ENCODE measurements at places on chromosomes 13 and 19.
A peak's percentile ranks its signal among the peaks of the same experiment; 100 is the strongest.

DNA sequence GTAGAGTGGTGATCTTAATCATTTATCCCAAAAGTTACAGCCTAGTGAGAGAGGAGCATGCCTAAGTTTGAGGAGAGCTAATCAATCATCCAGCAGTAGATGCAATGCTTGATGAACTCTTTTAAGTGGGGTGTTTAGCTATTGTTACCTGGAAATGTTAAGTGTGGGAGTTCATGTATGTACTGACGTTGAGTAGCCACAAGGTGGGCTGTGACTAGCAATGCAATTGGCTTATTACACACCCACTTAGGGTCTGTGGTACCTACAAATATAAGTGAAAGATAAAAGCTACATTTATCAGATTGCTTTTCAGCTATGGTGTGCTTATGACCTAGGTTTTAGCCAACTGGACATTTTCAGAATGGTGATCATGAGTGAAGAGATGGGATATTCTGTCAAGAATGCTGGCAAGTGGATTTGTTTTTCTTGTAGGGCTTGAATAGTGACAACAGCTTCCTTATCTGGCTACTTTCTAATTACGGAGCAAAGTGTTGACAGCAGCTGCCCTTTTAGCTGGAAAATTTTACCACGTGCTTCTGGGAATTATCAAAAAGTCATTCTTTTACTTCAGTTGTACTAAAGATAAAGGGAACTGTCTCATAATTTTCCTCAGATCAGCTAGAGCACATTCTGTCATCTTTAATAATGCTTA, 170.6 kb downstream of the POSTN start:
- no peak for DNase-seq

- peak; percentile 59 for DNase-seq
Measured at GRCh38 chr13:40984668-40985366, 34.3 kb downstream of the ELF1 start.

- DNase-seq: no peak
Measured at GRCh38 chr13:70324519-70324918, 216.3 kb upstream of the KLHL1 start.

GRCh38 chr19:40576151-40576584, 505 bp upstream of the SHKBP1 start:
- DNase-seq: no peak

DNA sequence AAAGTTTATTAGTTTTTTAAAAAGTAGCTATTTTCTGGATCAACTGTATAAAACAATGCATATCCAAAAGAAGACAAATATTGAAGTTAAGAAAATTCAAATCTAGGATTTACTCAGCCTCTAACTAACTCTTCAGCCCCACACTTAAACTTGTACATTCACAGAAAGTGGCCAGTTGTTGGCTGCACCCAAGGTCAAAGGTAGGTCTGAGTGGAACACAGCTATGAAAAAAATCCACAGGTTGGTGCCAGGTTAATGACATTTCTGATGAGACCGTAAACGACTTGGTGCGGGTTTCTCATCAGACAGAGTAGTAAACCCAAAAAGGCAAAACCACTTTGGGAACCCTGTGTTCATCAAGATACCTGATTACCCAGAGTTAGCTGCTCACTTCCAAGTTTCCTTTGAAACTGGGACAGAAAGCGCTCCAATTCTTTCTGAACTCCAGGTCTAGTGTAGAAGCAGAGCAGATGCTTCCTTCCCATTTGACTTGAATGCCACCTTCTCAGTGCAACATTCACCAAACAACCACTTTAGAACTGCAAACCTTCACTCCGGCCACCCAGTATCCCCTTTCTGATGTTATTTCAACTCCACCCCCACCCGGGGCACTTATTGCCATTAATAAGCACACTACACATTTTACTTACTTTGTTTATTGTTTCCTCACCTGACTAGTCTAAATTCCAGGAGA, 208.3 kb upstream of the STARD13 start:
- DNase-seq: no peak

GRCh38 chr13:42215578-42216421, 56.2 kb upstream of the AKAP11 start:
- DNase-seq: peak; percentile 28

GRCh38 chr19:29680447-29680846, 15.2 kb downstream of the PLEKHF1 start:
- no peak for DNase-seq

DNA sequence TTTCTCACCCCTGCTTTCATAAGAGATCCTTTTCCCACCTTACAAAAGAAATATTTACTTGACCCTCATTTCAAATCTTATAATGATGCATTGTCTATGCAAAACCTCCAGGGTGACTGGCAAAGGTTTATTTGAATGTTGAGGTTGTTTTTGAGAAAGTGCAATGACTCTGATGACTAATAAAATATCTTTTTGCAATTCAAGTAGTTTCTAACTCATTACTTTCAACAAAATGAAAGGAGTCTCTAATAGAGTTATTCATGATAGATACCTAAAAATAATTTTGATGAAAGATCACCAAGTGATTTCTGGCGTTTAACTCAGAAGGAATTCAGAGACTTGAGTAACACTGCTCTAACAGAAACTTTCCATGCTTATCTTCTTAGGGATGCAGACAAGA, 144.2 kb downstream of the FOXO1 start:
- no peak for DNase-seq

DNA sequence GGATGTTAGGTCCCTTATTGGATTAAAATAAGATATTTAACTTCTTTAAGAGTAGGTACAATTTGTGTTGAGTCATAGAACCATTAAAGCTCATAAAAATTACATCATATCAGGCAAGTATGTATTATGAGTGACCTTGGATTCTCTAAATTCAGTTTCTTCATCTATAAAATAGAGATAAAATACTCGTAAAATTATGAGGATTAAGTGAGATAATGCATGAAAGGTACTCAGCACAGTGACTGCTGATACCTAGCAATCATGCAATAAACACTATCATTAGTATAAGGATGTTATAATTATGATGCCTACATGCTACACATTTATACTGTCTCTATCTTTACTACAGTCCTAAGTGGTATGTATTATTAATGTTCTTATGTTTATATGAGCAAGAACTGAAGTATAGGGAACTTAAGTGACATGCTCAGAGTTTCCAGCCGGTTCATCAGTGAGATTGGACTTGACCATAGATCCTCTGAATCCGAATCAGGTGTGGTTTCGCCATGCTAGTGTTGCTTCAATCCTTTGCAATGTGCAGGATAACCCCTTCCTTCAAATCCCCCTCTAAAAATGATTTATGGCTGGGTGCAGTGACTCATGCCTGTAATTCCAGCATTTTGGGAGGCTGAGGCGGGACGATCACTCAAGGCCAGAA, 22.9 kb upstream of the FRY start:
- no peak for DNase-seq

GRCh38 chr13:46385946-46386345, 1.1 kb downstream of the RUBCNL start:
- no peak for DNase-seq

Data from hematopoietic multipotent progenitor cell treated with erythropoietin and hydrocortisone succinate and interleukin-3 and kit ligand, for 15 days (in vitro differentiated cells).